ENCODE measurements at places on chromosomes 16 and 17.

DNA sequence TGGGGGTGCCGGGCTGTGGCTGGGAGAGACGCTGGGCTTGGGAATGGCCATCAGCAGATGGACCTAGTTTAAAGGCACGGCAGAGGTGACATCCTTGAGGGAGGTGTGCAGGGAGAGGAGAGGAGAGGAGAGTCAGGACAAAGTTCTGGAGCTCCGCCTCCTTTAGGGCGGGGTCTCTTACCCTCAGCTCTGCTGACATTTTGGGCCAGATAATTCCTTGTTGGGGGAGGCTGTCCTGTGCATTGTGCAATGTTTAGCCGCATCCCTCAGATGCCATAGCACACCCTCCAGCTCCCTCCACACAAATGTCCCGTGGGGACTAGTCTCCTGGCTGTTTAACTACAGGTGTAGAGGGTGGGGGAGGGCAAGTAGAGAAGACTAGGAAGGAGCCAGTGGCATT, 48.3 kb downstream of the ARHGAP23 start:
- no peak for DNase-seq

- no peak for DNase-seq
Observed at GRCh38 chr17:12995896-12996295, 21.9 kb downstream of the ELAC2 start.

- no peak for DNase-seq
Observed at GRCh38 chr16:1492082-1492922, 858 bp upstream of the TELO2 start.

GRCh38 chr17:51876986-51877385, 281.5 kb downstream of the CA10 start:
- no peak for DNase-seq

- peak; percentile 13 for DNase-seq
Observed at GRCh38 chr17:65627891-65628643, 66.6 kb upstream of the AXIN2 start.

GRCh38 chr16:15446901-15447300, 12.5 kb downstream of the BMERB1 start:
- DNase-seq = no peak

- DNase-seq = no peak
Observed at GRCh38 chr16:48317614-48318315, 67.4 kb downstream of the SIAH1 start.

DNA sequence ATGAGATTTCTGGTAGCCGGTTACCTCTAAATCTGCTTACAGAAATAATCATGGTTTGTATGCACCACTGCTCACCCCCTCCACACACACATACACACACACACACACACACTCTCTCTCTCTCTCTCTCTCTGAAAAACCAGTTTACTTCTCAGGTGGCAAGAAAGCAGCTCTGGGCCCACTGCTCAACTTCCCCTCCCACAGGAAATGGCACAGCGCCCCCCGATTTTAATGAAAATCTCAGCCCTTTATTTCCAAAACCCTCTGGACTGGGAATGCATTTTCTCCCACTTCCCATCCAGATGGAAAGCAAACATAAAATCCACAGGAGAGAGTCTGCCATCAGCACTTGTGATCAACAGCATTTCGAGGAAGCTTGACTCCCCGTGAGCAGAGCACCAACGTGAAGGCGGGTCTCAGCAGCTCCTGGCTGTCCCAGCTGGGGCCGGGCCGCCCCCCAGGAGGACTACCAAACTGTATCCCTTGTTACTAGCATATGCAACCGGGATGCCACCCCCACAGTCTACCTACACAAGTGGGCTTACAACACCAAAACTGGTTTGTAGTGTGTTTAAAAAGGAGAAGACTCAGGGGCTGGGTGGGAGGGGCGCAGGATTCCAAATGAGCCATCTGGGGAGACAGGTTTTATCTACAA, 121.1 kb downstream of the SLC39A11 start:
- no peak for DNase-seq

- DNase-seq = no peak
Observed at GRCh38 chr16:48310908-48311641, 63.7 kb upstream of the ABCC11 start.

DNA sequence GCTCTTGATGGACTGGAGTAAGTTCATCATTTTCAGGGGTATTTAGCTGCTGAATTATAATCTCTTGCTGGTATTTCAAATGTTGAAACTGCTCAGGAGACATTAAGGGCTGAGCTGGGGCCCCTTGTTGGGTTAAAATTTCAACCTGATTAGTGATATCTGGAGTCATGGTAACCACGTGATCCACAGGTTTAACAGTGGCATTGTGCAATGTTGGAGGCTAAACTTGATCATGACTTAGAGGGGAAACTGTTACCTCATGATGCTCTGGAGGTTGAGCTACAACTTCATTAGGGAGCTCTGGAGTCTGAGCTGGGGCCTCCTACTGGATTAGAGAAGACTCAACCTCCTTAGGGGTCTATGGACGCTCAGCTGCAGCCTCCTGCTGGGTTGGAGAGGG, 17.2 kb upstream of the MPP2 start:
- DNase-seq = no peak

GRCh38 chr17:35254107-35254773, 11.4 kb downstream of the SLFN5 start:
- DNase-seq = no peak

GRCh38 chr16:13912891-13913290, 7.1 kb upstream of the ERCC4 start:
- no peak for DNase-seq

- DNase-seq = no peak
Observed at GRCh38 chr16:5498562-5498961, 401.0 kb upstream of the EEF2KMT start.

DNA sequence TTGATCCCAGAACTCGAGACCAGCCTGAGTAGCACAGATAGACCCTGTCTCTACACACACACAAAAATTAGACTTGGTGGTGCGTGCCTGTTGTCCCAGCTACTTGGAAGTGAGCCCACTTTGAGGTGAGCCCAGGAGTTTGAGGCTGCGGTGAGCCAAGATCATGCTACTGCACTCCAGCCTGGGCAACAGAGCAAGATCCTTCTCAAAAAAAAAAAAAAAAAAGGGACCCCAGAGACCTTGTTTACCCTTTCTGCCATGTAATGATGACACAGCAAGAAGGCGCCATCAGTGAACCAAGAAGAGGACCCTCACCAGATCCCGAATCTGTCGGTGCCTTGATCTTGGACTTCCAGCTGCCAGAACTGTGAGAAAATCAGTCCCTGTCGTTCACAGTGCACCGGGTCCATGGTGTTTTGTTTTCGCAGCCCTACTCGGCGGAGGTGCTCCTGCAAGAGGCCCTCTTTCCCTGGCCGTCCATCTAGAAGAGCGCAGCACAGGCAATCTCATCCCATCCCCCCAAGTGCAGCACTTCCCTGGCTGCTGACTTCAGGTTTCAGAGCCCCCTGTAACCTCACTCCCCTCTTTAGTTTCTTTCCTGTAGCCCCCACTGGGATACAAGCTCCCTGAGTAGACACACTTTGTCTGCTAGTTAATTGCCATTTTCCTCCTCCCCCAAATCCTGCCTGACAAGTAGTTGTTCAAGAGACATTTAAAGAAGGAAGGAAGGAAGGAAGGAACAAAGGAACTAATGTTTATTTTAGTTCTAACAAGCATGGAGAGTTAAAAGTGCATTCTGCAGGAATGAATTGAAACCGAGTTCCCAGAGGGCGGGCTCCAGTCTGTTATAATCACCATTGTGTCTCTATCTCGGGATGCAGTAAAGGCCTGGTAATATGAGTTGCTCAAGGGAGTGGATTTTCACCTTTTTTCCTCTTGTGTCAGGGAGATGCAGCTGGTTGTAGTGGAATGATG, 115.3 kb downstream of the SNX29 start:
- DNase-seq = no peak

DNA sequence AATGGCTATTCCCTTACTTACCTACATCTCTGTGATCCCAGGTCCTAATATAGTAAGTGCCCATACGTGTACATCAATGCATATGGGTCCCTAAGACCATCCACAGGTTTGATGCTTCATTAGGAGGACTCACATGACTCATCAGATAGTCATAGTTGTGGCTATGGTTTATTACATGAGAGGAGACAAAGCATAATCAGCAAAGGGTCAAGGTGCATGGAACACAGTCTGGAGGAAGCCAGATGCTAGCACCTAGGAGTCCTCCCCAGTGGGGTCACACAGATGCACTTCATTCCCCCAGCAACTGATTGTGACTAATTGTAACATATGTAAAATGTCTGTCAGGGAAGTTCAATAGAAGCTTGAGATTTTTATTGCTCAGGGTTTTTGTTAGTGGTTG, 42.8 kb downstream of the PHKB start:
- DNase-seq = no peak

DNA sequence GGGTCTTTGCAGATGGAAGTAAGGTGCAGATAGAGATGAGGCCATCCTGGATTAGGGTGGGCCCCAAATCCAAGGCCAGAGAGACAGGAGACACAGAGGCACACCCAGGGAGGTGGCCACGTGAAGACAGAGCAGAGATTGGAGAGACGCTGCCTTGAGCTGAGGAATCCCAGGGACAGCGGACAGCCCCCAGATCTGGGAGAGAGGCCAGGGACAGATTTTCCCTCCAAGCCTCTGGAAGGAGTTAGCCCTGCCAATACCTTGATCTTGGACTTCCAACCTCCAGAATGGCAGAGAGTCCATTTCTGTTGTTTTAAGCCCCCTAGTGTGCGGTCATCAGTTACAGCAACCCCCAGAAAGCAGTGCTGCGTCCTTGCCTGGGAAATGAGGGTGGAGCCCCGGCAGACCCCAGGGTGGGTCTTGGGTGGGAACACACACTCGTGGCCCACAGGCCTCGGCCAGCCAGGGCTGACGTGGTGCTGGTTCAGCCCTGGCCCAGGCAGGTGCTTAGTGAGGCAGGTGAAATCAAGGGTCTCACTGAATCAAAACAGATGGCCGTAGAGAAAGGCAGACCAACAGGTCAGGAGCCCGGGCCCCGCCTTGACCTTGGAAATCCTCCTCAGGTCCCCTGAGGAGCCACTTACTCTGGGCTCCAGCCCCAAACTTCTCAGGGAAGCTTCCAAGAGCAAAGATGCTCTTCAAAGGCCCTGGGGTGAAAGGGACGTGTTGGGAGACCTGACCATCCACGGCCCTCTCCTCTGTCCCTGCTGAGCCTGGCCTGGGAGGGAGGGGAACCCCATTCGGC, 169.3 kb downstream of the RBFOX3 start:
- DNase-seq = no peak

DNA sequence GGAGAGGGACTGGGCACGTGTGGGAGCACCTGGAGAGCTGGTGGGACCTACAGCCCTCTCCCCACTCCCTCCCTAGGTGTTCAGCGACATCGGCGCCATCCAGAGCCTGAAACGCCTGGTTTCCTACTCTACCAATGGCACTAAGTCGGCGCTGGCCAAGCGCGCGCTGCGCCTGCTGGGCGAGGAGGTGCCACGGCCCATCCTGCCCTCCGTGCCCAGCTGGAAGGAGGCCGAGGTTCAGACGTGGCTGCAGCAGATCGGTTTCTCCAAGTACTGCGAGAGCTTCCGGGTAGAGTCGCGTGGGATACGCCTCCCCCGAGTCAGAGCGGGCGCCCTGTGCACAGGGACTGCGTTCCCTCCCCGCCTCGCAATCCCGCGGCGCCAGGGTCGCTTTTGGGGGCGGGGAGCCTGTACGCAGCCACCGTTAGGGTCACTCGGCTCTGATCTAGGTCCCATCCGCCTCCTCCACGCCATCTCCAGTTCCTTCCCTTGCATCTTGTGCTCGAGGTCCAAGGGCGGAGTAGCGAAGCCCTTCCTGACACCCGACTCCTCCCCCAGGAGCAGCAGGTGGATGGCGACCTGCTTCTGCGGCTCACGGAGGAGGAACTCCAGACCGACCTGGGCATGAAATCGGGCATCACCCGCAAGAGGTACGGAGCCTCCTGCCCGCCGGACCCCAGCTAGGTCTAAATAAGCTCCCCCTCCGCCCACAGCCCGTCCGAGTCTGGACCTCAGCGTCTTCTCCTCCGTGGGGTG, 13.0 kb downstream of the SARM1 start:
- DNase-seq = no peak

DNA sequence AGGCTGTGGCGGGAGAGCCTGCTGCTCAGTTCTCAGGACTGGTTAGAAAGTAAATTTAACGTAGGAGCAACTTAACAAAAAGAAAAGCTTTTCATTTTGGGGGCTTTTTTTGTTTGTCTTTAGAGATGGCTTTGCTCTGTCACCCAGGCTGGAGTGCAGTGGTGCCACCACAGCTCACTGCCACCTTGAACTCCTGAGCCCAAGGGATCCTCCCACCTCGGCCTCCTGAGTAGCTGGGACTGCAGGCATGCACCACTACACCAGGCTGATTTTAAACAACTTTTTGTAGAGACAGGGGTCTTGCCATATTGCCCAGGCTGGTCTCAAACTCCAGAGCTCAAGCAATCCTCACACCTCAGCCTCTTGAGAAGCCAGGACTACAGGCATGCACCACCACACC, 205.0 kb downstream of the RPTOR start:
- no peak for DNase-seq

GRCh38 chr17:8369944-8370343, 6.6 kb downstream of the KRABD2 start:
- DNase-seq = no peak
